ENCODE measurements at places on chromosomes 2 and 18.

- no peak for DNase-seq
Measured at GRCh38 chr2:48721158-48721557, 34.4 kb downstream of the LHCGR start.

DNA sequence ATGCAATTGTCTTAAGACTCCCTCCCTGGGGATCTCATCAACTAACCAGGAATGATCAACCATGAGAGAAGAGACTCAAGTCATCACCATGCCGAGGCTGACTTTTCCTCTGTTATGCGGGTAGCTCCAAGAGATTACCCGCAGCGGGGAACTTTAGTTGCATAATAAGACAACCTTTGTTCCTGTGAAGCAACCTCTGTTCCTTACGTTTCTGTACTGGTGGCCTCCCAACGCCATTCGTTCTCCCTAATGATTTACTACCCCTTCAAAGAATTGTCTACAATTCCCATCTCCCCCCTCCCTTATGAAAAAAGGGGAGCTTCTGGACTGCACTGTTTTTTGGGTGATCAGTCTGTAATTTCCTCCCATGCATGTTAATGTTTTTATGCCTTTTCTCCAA lies 66.1 kb upstream of the LRPPRC start:
- DNase-seq = peak; percentile 43

- no peak for DNase-seq
Measured at GRCh38 chr18:56959120-56959519, 187.8 kb upstream of the BOD1L2 start.

- DNase-seq = no peak
Measured at GRCh38 chr18:20997371-20997770, 114.2 kb downstream of the ROCK1 start.

DNA sequence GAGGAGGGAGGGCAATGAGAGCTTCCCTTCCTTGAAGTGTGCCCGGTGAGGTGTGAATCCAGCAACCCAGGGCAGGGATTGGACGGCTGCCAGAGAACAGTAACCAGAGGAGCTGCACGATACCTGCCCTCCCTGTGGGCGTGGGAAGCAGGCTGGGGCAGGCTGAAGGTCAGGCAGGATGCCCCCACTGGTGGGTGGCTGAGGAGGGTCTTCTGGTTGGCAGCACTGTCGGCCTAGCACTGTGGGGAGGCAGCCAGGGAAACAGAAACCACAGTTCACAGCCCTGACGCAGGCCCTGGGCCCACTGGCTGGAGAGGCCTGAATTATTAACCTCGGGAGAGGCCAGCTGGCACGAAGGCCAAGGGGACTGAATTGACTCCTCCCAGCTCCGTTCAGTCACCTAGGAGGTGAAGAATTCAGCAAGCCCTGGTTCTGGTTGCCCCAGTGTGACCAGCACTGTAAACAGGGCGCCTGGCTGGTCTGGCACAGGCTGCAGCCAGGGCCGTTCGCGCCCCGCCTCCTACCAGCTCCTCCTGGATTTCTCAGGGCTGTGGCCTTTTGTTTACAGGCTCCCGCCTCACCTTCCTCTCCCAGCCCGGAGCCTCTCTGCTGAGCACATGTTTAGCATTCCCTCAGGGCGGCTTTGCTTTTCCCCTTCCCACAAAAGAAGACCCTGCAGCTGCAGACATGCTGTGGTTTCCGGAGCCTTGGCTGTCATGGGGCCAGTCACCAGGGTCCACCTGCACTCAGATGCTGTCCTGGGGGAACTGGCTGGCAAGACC lies 97.8 kb downstream of the B3GNT2 start:
- DNase-seq = peak; percentile 51

- DNase-seq = no peak
Measured at GRCh38 chr2:239695728-239696240, 295.0 kb upstream of the HDAC4 start.
